ENCODE measurements at places on chromosomes 13 and 19. TPM values are rescaled to one million over a fixed set of nuclear protein-coding genes. Genes with fewer than 3 reads are reported as not detected.
A peak's percentile ranks its signal among the peaks of the same experiment; 100 is the strongest.

Gene NCCRP1
- total RNA-seq = not detected

- H3K4me3 ChIP-seq = no peak overlapping the region
- H3K4me1 ChIP-seq = no peaks in the 10 kb centered on the region
- no peak overlapping the region for H3K27ac ChIP-seq
Measured at GRCh38 chr19:30900051-30900450, 449.2 kb downstream of the TSHZ3 start.

GRCh38 chr19:35130761-35131720 is 3.8 kb downstream of the LGI4 start:
- peaks cover 6% of the 10 kb centered on the region for H3K4me1 ChIP-seq
- DNase-seq = no peak
- no peak overlapping the region for H3K27ac ChIP-seq
- no peaks in the 10 kb centered on the region for H3K36me3 ChIP-seq
- H3K4me3 ChIP-seq = no peak overlapping the region

DNA sequence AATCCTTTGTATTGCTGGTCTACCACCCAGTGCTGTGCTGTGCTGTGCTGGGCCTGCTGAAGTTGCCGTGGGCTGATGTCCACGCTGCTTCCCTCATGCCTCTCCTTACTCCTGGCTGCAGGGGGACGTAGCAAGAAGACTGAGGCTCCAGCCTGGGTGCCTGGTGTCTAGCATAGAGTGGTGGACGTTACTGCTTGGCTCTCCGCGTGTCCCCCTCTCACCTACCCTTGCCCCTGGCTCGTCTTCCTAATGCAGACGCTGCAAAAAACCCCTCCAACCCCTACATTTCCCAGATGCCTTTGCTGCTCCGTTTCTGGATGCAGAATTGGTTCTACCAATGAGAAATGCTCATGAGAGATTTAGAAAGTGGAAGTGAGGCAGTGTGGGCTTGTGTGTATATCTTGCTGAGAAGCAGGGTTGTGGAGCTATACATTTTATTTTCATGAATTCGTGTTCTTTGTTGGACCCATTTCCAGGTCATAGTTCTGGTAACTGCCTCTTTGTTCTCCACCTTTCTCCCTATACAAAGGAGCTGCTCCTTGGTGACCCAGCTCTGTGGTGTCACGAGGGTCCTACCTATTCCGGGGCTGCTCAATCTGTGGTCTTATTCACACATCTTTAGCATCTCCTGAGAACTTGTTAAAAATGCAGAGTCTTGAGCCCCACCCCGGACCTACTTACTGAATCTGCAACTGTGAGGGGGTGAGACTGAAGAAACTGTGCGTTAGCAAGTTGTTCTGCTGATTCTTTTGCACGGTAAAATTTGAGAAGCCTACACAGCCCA is 7.9 kb upstream of the DENND1C start:
- no peaks in the 10 kb centered on the region for H3K36me3 ChIP-seq
- H3K4me3 ChIP-seq = peak overlapping the region; percentile 67
- H3K4me1 ChIP-seq = peaks cover 17% of the 10 kb centered on the region
- no peaks in the 10 kb centered on the region for H3K27me3 ChIP-seq
- H3K27ac ChIP-seq = peak overlapping the region; percentile 81
- DNase-seq = peak; percentile 39

DNA sequence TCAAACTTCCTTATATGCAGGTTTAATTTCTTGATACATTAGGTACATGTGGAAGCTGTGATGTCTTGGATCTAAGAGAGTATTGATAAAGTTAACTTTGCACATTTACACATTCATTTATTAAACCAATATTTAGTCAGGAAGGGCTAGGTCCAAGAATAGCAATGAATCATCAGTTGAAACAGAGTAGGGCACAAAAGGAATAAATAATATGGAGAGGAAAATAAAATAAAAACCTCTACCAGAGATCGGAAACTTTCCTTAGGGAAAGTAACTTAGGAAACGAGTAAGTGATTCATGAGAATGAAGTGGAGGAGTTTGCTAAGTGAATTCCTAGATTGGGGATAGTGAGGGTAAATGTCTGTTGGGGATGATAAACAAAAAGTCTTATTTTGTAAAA is 259.4 kb upstream of the DACH1 start:
- DNase-seq = no peak
- H3K36me3 ChIP-seq = no peaks in the 10 kb centered on the region
- no peak overlapping the region for H3K4me3 ChIP-seq

Gene ZNF442
- total RNA-seq = 0.75 TPM

DNA sequence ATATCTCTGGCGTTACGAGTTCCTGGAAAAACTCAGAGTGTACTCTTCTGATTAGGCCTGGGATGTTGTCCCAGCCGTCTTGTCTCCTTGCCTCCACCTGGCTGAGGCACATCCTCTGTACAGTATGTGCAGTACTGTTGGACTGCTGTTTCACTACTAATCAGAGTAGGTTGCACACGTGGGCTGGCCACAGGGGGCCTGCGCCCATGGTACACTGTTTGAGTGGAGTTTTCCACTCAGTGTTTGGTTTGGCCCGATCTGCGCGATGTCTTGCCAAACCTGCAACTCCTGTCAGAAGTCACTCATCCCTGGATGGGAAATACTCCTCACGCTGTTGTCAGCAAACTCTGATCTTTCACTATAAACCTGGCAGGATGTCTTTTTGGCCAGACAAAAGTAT is 189.6 kb upstream of the CSNK1A1L start:
- no peak overlapping the region for H3K27ac ChIP-seq
- H3K27me3 ChIP-seq = no peaks in the 10 kb centered on the region
- H3K4me1 ChIP-seq = no peaks in the 10 kb centered on the region
- no peak for DNase-seq
- no peak overlapping the region for H3K4me3 ChIP-seq

Gene C13orf42
- not detected for total RNA-seq

DNA sequence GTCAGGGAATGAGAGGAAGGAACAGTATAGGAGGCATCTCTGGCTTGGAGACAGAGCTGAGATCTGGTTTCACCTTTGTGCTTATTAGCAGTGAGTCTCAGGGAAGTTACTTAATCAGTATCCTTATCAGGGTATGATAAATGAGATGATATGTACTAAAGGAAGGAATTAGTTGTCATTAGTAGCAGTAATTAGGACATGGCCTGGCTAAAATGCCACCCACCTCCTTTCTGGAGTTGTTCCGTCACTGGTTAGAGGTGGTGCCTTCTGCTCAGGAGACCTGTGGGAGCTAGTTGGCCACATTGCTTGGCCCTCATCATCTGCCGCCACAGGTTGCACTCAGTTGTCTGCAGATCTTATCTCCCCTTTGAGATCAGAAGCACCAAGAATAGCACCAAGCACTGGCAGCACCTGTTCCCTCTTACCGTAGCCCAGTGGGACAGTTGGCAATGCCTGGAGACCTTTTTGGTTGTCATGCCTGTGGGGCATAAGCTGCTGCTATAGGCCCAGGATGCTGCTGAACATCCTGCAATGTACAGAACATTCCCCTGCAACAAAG is 4.7 kb downstream of the GPATCH1 start:
- peaks cover 26% of the 10 kb centered on the region for H3K4me1 ChIP-seq
- no peak overlapping the region for H3K27ac ChIP-seq
- DNase-seq = no peak

DNA sequence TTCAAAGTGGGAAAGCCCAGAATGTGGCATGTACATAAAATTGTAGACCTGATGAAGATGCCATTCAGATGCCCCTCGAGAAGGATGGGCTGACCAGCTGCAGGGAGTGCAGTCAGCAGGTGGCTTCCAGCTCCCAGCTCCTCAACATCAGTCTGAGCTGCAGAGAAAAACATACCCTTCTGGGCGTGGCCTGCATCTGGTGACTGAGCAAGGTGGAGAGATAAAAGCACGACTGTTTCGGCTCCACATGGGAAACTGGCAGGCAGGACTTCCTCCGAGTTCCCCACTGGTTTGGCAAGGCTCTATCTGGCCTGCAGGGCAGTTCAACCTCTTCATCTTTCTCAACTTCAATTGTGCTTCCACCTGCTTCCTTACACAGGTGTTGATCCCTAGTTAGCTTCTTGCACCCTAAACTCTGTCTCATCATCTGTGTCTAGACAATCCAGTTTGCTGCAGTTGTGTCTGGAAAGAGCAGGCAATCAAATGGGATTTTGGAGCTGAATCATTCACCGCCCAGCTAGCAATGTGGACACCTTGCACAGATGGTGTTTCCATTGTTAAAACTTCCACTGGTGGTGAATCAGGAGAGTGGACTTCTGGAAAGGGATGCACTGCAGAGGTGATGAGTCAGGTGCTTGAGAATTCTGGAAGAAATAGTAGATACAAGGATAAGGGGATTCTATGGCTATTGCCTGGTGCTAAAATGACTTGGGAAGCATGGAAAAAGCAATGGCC is 56.8 kb downstream of the POLR1D start:
- no peak overlapping the region for H3K4me3 ChIP-seq
- peaks cover 18% of the 10 kb centered on the region for H3K27me3 ChIP-seq
- H3K4me1 ChIP-seq = no peaks in the 10 kb centered on the region
- no peaks in the 10 kb centered on the region for H3K36me3 ChIP-seq
- H3K27ac ChIP-seq = no peak overlapping the region

Gene TUBB4A
- 2.5 TPM for total RNA-seq

Gene ALKBH7
- 52.0 TPM for total RNA-seq

Gene IZUMO2
- total RNA-seq = not detected

GRCh38 chr13:51737609-51738008 is 66.4 kb downstream of the DHRS12 start:
- DNase-seq = peak; percentile 22
- peaks cover 44% of the 10 kb centered on the region for H3K36me3 ChIP-seq
- H3K27me3 ChIP-seq = no peaks in the 10 kb centered on the region
- H3K4me1 ChIP-seq = peaks cover 13% of the 10 kb centered on the region
- H3K27ac ChIP-seq = peak overlapping the region; percentile 55
- H3K4me3 ChIP-seq = peak overlapping the region; percentile 15

- H3K27ac ChIP-seq = no peak overlapping the region
- no peak for DNase-seq
- H3K4me3 ChIP-seq = no peak overlapping the region
- H3K27me3 ChIP-seq = peaks cover 50% of the 10 kb centered on the region
- peaks cover 7% of the 10 kb centered on the region for H3K4me1 ChIP-seq
Measured at GRCh38 chr13:24788538-24788937, 24.6 kb downstream of the RNF17 start.

DNA sequence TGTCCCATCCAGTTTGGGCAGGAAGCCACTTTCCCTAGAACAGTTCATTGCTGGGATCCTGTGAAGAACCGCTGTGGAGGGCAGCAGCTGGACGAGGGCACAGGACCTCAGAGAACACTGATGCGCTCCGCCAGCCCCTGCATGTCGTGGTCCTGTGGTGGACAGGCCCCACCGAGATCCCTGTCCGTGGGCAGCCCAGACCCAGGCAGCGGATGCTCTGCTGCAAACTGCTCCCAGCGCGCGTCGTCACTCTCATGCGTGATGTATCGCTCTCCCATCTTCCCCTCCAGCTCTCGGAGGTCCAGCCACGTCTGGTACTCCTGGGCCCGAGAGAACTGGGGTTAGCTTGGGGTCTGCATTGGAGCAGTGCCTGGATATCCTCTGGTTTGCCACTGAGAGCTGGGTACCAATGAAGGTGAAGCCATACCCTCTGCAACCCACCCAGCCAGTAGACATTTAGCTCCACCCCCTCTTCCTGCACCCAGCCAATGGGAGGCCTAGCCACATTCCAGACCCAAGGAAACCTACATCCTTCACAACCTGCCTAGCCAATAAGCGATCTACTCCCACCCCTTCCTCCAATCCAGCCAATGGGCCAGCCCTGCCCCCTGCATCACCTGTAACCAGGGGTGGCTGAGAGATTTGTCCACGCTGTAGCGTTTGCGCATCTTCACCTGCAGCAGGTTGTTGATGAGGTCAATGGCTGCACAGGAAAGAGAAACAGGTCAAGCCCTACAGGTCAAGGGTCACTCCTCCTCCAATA is 13.6 kb upstream of the DACT3 start:
- no peak overlapping the region for H3K4me3 ChIP-seq
- no peak for DNase-seq
- H3K36me3 ChIP-seq = peaks cover 75% of the 10 kb centered on the region
- peaks cover 14% of the 10 kb centered on the region for H3K4me1 ChIP-seq

GRCh38 chr19:54803410-54803809 is at the start of gene KIR2DL4:
Gene KIR2DL4, plus strand, starts transcription at chr19:54803610. Its CDS starts 42 bp downstream, at chr19:54803652.
- H3K4me1 ChIP-seq = no peaks in the 10 kb centered on the region

DNA sequence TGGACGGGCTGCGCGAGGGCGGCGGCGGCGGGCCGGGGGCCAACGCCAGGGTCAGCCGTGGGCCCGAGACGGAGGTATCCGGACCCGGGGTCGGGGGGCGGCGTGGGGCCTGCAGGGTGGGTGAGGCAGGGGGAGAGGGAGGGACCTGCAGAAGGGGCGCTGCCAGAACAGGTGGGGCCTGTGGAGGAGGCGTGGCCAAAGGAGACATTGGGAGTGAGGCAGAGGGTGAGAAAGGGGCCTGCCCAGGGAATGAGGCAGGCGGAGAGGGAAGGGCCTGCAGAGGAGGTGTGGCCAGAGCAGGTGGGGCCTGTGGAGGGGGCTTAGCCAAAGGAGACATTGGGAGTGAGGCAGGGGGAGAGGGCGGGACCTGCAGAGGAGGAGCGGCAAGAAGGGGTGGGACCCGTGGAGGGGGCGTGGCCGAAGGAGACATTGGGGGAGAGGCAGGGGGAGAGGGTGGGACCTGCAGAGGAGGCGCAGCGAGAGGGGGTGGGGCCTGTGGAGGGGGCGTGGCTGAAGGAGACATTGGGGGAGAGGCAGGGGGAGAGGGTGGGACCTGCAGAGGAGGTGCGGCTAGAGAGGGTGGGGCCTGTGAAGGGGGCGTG is 4.2 kb downstream of the PRR36 start:
- no peak overlapping the region for H3K27ac ChIP-seq
- peaks cover 51% of the 10 kb centered on the region for H3K27me3 ChIP-seq
- DNase-seq = peak; percentile 50
- no peaks in the 10 kb centered on the region for H3K36me3 ChIP-seq
- peaks cover 43% of the 10 kb centered on the region for H3K4me1 ChIP-seq
- H3K4me3 ChIP-seq = peak overlapping the region; percentile 32

Gene MRPL57
- 18.5 TPM for total RNA-seq

DNA sequence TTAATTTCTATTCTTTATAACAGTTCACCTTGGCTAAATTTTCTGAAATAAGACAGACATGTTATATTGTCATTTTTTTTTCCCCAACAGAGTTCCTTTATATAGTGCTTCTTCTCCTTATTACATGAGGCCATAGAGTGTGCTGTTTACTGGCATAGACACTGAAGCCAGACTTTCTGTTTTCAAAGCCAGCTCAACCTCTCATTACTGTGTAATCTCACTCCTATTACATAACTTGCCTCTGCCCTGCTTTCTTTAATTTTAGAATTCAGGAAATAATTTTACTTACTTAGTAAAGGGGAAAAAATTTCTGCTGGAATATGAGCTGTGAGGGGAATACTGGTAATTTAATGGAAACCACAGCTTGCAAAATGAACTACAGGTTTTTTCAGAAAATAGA is 1380.4 kb downstream of the SLITRK1 start:
- no peaks in the 10 kb centered on the region for H3K27me3 ChIP-seq
- no peak overlapping the region for H3K27ac ChIP-seq
- DNase-seq = no peak
- no peaks in the 10 kb centered on the region for H3K4me1 ChIP-seq
- no peaks in the 10 kb centered on the region for H3K36me3 ChIP-seq
- no peak overlapping the region for H3K4me3 ChIP-seq

GRCh38 chr19:38736413-38737280 is 7.6 kb downstream of the CAPN12 start:
- H3K4me3 ChIP-seq = peak overlapping the region; percentile 63
- peaks cover 62% of the 10 kb centered on the region for H3K4me1 ChIP-seq
- H3K27ac ChIP-seq = no peak overlapping the region
- DNase-seq = peak; percentile 70

- DNase-seq = no peak
- H3K27me3 ChIP-seq = peaks cover 1% of the 10 kb centered on the region
- H3K4me3 ChIP-seq = no peak overlapping the region
- no peaks in the 10 kb centered on the region for H3K4me1 ChIP-seq
- H3K27ac ChIP-seq = no peak overlapping the region
Measured at GRCh38 chr19:30593356-30593755, 221.2 kb downstream of the ZNF536 start.

Gene FGF21
- total RNA-seq = not detected
